ENCODE measurements at places on chromosomes 1 and 21.
A peak's percentile ranks its signal among the peaks of the same experiment; 100 is the strongest.

- peak; percentile 76 for DNase-seq
These were observed 1.7 kb upstream of the NADK start for GRCh38 chr1:1779691-1780597.

DNA sequence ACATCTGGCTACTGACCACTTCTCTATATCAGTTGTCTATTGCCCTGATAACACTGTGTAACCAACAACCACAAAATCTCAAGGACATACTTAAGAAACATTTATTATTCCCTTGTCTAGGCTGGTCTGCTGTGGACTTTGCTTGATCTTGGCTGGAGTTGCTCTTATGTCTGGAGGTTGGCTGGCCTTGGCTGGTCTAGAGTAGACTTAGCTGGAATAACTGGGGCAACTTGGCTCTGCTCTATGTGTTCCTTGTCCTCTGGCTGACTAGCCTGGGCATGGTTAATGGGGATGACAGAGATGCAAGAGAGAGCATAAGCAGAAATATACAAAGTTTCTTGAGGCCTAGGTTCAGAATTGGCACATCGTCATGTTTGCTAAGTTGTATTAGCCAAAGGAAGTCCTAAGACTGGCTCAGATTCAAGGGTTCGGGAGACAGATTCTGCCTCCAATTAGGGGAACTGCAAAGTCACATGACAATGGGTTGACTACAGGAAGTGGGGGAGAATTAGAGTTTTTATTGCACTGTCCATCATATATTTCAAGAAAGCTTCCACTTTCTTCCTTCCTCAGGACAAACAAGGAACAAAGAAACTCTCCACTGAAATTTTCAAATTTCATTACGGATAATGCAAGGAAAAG, 61.4 kb upstream of the HMCN1 start:
- DNase-seq, result no peak

- DNase-seq, result no peak
These were observed 44.3 kb upstream of the COL24A1 start for GRCh38 chr1:86200901-86201300.

DNA sequence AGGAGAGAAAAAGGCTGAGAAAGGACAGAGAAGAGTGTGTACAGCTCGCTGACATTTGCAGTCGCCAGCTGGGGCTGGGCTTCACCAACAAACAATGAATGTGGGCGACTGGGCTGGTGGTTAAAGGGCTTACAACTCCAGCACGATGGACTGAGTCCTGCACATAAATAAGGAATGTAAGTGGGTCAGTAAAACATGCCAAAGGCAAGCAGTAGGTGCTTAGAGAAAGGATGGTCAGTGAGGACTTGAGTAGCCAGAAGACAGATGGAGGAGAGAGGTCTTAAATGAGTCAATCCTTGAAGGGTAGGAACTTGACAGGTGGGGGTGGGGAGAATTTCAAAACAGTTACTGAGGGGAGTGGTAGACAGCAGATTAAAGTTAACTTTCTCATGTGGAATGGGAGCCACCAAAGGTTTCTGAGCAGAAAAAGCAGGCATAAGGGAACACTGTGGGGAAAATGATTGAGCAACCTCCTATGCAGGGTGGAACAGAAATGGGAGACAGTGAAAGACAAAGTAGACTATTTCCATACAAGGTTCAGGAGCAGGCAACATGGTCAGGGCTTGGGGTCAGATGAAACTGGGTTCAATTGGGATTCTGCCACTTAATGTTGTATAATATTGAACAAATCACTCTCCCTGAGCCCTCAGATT, 37.4 kb downstream of the GADD45A start:
- no peak for DNase-seq

GRCh38 chr1:86739648-86740509, 35.5 kb downstream of the SH3GLB1 start:
- DNase-seq, result no peak

GRCh38 chr1:203038891-203039608, 12.8 kb downstream of the PPFIA4 start:
- DNase-seq, result peak; percentile 59

DNA sequence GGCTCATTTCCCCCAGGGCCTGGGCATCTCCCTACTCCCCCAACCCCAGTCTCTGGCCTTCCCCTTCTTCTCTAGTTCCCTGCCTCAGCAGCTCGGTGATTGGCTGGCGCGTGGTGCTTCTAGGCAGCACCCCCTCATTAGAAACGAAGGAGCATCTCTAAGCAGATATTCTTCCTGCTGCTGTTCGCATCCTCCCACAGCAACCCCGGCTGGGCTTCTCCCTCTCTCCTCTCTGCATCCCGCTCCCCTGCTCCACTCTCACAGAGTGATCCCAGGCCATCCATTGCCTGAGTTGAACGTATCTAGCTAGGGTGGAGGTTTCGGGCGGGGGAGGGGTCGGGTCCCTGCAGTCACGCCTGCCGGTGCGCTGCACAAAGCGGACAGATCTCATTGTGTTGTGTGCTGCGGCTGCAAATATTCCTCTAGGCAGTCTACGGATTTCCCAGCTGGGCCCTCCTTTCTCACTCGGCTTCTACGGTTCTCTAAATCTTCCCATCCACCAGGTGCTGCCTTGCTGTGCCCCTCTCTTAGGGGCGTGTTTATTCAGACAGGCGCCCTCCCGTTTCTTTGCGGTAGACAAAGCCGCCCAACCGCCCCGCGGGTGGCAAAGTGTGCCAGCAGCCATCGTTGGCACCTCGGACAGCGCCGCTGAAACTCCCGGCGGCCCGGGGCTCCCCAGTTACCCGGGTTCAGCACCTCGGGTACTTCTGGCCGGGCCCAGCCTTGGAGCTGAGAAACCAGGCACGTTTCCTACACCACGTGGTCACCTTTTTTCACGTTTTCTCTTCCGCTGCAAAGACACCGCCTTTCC, 2.2 kb downstream of the CACNA1E start:
- DNase-seq, result no peak

- DNase-seq, result no peak
These were observed 108.3 kb downstream of the SIPA1L2 start for GRCh38 chr1:232521660-232522059.

GRCh38 chr1:219965285-219966070, 37.1 kb upstream of the SLC30A10 start:
- no peak for DNase-seq

GRCh38 chr1:209516771-209517680, 66.5 kb upstream of the CAMK1G start:
- DNase-seq, result no peak

GRCh38 chr1:214967865-214968575, 114.5 kb upstream of the KCNK2 start:
- no peak for DNase-seq

- DNase-seq, result peak; percentile 75
These were observed 83.8 kb upstream of the HOOK1 start for GRCh38 chr1:59730759-59731478.

Measured in tibial nerve (tissue), 4 donors.